RCC 7860 (cell line): ENCODE measurements at places on chromosomes 12 and 14.

- no peak for DNase-seq
Observed at GRCh38 chr14:54692284-54692772, 125.4 kb downstream of the SAMD4A start.

GRCh38 chr12:57401165-57401564, 29.7 kb downstream of the R3HDM2 start:
- DNase-seq = no peak

- no peak for DNase-seq
Observed at GRCh38 chr12:43501703-43502102, 50.3 kb downstream of the ADAMTS20 start.

DNA sequence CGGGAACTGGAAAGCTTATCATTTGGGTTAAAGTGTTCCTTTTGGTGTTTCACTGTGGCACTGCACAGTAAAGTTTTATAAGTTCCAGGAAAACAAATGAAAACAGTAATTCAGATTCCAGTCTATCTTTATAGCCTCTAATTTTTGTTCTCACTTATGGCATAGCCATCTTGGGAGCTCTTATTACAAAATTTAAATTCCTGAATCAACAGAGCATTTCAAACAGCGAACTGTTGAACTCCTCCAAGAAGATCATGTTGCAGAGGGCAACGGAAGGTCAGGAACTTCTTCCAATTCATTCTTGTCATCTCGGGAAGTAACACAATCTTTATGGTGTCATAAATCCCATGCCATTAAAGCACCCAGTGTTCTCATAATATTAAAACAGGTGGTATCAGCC, 229.1 kb downstream of the KCNC2 start:
- peak; percentile 47 for DNase-seq

- no peak for DNase-seq
Observed at GRCh38 chr12:94114166-94114565, 34.2 kb upstream of the PLXNC1 start.

- DNase-seq = peak; percentile 52
Observed at GRCh38 chr14:105255021-105255507, 6.7 kb downstream of the BTBD6 start.

- no peak for DNase-seq
Observed at GRCh38 chr12:98883231-98883630, 238.1 kb downstream of the APAF1 start.

GRCh38 chr14:31867570-31867969, 209.5 kb upstream of the ARHGAP5 start:
- DNase-seq = no peak

- DNase-seq = no peak
Observed at GRCh38 chr12:99453836-99454538, 193.6 kb upstream of the GARIN6 start.

- no peak for DNase-seq
Observed at GRCh38 chr12:96321941-96322340, 78.3 kb downstream of the CDK17 start.

DNA sequence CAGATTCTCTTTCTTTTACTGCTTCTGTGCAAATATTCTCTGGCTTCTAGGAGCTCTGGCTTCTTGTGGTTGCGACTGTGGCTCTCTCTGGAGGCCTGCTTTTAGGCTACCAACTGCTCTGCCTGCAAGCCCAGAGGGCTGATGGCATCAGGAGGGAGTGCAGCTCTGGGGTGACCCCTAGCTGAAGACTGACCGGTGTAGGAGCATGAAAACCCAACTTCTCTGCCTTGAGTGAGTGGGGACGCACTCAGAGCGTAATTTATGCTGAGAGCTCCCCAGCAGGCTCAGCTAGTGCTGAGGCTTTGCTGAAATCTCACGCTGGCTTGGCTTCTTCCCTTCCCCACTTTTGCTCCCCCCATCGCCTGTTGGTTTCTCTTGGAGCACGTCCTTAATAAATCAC, 29.9 kb upstream of the RBM19 start:
- DNase-seq = no peak

DNA sequence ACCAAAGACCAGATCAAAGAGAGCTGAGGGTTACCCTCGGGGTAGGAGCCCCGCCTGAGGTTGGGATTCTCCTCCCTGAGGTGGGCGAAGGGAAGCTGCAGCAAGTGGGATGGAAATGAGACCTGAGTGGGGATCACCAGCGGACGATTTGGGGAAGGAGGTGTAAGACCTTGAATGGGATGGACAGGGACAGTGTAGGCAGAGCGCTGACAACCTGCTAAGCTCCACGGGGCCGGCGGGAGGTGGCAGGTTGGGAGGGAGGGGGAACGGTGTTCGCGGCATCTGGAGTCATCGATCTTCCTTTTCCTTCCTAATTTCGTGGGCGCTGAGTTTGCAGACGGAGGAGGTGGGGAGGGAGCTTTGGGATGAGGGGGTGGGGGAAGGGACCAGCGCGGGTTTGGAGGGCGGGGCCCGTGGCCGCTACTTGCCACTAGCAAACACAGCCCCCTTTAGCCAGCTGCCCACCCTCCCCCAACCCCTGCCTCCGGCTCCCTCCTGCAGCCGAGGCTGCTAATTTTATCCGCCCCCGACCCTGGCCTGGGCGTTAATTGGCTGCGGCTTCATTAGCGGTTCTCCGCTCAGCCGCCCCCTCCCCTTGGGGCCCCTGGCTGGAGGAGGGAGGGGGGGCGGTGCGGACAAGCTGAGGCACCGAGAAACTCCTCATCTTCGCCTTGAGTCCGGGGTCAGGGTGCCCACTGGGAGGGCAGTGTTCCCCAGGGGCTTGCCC, 2.8 kb upstream of the SHMT2 start:
- no peak for DNase-seq

GRCh38 chr12:42758806-42759205, 169.3 kb upstream of the PRICKLE1 start:
- DNase-seq = no peak

GRCh38 chr14:51458563-51458955, 193.2 kb upstream of the FRMD6 start:
- peak; percentile 65 for DNase-seq

DNA sequence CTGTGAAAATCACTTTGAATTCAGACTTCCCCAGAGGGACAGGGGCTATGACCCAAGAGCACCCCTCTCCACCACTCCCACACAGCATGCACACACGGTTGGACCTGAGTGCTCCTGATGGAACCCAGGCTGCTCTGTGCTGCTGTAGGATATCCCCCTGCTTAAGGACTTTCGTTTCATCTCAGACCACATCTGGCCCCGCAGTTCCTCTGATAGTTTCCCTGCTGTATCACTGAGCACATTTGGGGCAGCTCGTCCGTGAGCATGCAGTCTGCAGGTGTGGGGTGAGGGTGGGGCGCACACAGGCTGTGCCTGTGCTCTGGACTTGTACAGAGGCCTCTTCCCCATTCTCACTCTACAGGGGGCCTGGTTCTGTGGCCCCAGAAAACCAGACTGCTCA, 345.2 kb upstream of the FKBP4 start:
- no peak for DNase-seq

- no peak for DNase-seq
Observed at GRCh38 chr14:91919814-91920213, 27.7 kb downstream of the FBLN5 start.

GRCh38 chr12:51174501-51174900, 1.6 kb upstream of the TFCP2 start:
- no peak for DNase-seq
